ENCODE measurements at places on chromosomes 12 and 14.
A peak's percentile ranks its signal among the peaks of the same experiment; 100 is the strongest.

DNA sequence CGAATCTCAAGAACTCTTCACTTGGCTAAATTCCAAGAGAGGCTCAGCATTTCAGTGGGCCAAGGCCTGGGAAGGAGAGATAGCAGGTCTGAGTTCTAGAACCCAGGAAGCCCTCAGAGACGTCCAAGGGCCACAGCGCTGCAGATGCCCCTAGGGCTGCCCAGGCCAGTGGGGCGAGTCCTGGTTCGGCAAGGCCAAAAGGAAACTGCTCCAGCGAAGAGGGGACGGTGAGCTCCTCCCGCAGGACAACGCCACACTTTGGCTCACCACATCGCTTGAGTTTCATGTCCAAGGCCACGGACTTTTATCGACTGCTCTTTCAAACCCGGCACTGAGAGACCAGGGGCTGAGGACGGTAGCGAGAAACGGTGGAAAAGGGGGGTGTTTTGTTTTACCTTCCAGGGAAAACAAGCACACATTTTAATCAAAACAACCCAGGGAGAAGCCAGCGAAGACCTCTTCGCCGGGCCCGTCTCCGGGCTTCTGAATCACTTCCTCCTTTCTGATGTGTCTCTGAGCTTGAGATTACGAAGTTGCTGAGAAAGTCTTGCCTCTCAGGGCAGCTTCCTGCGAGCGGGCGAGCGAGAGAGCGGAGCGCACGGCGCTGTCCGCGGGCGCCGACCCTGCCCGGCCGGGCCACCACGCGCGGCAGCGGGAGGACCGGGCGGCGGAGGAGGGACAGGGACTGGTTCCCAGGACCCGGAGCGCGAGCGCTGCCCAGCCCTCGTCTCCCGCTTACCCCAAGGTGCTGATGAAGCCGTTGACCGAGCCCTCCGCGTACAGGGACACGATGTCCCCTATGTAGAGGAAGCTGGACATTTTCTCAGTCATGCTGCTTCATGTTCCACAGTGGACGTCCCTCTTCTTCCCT is 808 bp downstream of the ITPR2 start:
- DNase-seq: peak; percentile 29

DNA sequence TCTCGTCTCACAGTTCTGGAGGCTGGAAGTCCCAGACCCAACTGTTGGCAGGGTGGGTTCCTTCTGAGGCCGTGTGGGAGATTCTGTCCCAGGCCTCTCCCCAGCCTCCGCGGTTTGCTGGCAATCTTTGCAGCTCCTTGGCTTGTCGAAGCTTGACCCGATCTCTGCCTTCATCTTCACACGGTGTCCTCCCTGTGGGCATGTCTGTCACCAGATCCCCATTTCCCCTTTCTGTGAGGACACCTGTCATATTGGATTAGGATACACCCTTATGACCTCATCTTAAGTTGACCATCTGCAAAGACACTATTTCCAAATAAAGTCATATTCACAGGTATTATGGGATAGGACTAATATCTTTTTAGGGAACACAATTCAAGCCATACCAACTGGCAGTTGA is 22.6 kb upstream of the LRP1-AS start:
- no peak for DNase-seq

DNA sequence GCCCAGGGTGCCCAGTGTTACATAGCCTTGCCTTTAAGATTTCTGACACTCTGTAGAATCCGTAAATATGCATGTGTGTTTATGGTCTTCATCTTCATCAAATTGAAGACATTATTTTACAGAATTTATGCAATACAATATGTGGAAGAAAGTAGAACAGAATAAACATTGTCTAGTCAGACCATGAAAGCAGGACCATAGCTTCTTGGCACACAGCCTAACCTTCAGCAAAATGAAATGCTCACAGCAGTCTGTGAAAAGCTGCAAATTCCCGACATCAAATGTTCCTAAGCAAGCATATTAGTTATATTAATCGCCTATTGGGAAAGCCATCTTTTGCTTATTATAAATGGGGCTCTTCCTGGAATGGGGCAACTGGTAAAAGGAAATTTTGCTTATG is 111.3 kb upstream of the GARIN2 start:
- peak; percentile 8 for DNase-seq

DNA sequence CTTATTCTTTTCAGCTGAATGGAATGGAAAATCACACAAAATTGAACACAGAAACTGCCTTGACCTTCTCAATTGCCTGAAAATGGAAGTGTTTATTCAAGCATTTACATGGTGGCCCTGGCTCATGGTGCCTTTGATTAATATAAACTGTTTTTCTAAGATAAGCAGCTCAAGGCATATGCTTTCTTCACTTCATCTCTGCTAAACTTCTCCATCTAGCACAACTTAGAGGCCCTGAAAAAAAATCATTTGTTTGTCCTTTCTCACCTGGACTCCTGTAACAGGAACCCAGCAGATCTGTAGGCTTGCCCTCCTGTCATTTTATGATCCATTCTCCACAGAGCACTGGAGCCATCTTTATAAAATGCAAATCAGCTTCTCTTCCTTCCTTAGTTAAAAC is 117.5 kb upstream of the KRR1 start:
- DNase-seq: no peak

GRCh38 chr12:46669720-46670119 is 156.1 kb downstream of the SLC38A4 start:
- DNase-seq: no peak

DNA sequence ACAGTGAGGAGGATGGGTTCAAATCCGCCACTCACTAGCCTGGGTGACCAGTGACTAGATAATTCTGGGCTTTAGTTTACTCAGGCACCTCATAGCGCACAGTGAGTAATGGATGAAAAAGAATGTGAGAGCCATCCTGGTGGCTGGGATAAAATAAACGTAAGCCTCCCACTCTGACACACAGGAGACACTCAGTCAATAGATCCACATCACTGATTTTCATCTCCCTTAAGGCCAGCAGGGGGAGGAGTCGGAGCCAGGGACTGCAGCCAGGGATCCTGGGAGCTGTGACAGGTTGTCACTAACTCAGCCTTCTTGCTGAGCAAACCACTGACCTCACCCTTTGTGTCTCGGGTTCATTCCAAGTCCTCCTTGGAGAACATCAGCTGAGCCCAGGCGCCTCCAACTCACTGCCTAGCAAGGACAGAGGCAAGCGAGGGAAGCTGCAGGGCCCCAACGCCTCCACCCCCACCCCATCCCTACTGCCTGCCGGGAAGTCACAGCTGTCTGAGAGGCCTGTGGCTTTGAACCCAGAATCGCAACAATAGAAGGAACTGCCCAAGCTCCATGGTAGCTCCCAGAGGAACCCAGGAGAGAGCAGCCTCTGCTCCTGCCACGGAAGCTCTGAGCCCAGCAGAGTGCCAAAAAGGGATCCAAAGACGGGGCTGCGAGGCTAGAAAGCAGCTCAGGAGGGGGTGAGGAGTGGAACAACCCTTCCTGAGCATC is 30.7 kb downstream of the PXN start:
- peak; percentile 79 for DNase-seq

Measured in astrocyte of the cerebellum (primary cell).